ENCODE measurements at places on chromosomes 1 and 21.

DNA sequence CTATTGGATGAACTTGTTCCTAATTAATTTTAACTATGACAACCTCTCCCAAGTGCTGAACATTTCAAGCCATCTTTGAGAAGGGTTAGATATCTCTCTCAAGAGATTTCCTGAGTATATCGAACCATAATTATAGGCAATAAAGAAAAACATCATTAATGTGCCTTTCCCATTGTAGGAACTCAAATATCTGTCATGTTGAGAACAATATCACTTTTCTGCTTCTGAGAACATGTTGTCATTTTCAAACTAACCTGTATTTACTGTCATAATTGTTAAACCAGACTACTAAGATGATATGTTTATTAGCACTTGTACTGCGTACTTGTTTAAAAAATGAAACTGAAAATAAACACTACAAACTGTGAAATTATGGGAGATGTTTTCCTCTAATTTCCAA is 4.3 kb downstream of the EPS15 start:
- no peak for DNase-seq

DNA sequence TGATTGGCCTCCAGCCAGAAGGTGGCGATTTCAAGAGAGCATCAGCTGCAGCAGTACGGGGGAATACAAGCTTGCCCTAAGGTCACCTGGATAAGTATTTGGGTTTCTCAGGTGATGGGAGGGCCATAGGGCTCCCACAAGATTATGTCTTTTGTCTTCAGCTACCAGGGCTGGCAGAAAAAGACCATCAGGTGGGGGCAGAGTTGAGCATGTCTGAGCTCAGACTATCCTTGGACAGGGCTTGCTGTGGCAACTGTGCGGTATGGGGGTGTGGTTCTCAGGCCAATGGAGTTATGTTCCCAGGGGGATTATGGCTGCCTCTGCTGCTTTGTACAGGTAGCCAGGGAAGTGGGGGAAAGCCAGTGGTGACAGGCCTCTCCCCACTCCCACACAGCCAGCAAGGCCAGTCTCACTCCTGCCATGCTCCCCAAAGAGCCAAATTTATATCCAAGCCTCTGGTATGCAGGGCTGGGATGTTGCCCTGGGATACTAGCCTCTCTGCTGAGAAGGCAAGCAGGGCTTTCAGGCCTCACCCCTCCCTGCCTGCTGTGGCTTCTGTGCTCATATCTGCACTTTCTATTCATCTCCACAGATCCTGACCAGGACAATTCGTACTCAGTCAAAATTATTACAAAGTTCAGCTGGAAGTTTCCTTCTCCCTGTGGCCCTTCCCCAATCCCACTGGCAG is 26.6 kb upstream of the CD84 start:
- DNase-seq: no peak

GRCh38 chr1:172488393-172488792 is 44.5 kb upstream of the PIGC start:
- DNase-seq: no peak

DNA sequence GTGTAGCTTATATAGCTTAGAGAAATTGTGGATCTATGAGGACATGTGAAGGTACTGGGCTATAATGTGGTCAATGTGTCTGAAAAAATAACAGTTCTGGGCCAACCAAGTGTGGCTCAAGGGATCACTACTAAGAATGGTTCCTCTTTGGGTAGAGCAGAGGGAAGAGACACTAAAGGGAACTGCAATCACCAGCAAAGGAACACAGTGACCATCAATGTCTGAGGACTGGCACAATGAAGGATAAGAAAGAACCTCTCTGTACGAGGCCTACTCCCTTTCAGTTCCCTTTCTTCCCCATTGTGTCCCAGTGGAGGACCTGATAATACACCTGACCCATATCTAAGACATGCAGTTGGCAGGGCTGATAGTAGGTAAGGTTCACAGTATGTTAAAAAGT is 89.9 kb upstream of the JAK1 start:
- no peak for DNase-seq

GRCh38 chr1:3453891-3454810 is at the start of gene ARHGEF16:
ARHGEF16 (plus strand) TSS chr1:3454665; CDS start chr1:3463085, 8,420 bp downstream.
- no peak for DNase-seq

DNA sequence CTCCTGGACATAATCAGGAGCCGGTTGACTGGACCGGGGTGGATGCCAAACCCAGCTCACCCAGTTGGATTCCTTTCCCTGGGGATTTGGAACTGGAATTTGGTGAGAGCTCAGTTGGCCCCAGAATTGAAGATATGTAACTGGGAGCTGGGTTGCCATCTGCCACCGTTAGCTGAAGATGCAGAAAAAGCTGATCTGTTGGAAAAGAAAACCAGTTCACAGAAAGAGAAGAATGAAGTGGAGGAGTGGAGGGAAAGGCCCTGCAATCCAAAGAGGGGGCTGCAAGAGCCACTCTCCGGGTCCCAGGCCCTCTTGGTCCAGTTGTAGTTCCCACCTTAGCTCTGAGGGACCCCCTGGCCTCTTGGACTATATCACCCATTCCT is 16.0 kb downstream of the TEX35 start:
- no peak for DNase-seq

DNA sequence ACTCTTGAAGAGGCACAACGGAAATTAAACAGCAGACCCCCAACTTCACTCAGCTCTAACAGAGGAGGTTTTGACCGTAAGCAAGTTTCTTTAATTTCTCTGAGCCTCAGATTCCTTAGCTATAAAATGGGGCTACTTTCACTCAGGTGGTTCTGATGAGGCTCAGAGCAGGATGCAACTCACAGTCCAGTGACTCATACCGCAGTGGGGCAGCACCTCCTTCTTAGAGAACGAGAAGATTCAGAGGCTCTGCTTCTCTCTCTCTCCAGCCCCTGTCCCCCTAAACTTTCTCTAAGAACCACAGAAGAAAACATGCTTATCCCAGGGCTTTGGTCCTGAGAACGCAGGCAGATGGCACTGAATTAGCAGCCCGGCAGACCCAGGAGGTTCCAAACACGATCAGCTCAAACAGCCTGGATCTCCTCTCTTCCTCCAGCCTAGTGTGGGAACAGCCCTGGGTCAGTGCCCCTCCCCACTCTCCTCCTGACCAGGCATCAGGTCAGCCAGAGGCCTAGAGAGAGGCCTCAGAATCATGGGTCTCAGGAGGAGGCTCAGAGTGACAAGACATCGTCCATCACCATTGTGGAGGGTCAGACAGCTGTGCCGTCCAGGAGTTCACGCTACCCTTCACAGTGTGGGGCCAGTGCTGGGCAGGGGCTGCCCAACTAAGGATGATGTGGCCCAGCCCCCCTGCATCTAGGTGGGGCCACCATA is 433.0 kb downstream of the PTPRU start:
- no peak for DNase-seq

DNA sequence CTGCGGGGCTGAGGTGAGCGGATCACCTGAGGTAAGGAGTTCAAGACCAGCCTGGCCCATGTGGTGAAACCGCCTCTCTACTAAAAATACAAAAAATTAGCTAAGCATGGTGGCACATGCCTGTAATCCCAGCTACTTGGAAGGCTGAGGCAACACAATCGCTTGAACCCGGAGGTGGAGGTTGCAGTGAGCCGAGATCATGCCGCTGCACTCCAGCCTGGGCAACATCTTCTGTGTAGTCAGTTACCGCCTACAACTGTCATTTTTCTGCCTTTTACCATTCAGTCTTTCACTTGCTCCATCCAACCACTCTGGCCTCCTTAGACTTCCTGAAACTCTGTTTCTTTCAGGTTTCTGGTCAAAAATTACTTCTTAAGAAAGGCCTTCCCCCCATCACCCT is 2.2 kb downstream of the MYCBP start:
- no peak for DNase-seq

DNA sequence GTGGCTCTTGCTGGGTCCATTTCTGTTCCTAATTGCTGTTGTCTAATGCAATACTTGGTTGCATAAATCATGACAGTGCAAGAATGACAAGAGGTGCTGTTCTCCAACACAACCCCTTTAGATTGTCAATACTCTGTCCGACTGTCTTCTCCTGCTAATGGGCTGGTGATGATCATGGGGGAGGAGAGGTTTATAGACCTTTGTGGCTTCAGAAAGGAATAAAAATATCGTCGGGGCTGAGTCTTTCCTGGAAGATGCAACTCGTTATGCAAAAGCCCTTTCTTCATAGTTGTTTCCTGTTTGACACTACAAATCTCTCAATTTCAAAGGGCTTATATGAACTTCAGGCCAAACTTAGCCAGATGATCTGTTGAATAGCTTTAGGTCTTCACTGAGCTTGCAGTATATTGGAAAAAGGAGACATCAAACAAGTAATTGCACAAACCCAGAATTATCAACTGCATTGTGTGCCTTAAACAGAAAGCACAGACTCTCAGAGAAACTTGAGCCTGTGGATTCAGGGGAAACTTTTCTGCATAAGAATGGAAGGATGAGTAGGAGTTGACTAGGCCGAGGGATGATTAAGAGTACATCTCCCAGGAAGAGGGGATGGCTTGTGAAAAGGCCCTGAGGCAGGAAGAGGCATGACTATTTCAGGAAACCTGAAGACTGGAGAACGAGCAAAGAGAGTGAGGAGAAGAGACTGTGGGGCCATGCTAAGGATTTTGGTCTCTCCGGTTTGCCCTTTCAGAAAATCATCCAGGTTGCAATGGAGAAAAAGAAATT is 107.6 kb downstream of the TSEN15 start:
- no peak for DNase-seq

DNA sequence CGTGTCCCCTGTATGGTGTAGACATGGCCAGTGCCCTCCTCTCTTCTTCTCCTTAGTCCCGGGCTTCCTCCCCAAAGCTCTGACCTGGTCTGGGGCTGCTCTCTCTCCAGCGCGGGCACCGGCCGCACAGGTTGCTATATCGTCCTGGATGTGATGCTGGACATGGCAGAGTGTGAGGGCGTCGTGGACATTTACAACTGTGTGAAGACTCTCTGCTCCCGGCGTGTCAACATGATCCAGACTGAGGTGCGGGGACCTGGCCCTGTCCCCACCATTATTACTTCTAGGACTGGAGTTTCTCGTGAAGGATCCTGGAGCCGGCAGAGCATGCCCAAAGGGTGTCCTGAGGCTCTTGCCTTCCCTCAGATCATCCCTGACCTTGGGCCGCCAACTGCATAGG is 78.9 kb downstream of the PTPRU start:
- DNase-seq: no peak

- no peak for DNase-seq
These were observed 7.9 kb downstream of the CRABP2 start for GRCh38 chr1:156697481-156697880.

GRCh38 chr1:6918186-6918924 is 133.1 kb downstream of the CAMTA1 start:
- DNase-seq: no peak

DNA sequence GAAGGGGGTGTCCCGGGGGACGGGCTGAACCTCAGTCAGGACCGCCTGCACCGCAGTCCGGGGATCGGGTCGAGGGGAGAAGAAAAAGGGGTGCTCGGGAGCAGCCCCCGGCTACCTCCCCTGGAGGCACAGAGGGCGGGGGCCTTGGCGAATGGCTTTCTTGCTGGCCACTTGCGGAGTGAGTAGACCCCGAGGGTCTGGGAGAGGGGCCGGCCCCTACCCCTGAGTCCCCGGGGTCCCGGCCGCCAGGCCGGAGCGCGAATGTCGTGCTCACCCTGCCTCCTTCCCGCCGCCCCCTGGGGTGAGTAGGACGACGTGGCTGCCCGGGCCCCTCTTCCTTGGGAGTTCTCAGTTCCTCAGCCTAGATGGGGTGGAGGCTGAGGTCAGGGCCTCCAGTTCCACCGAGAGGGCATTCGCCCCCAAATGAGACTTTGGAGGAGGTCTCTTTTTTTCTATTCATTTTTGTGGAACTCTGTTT is 113.0 kb downstream of the OSBPL9 start:
- DNase-seq: no peak

GRCh38 chr1:119071321-119071720 is 69.1 kb downstream of the WARS2 start:
- DNase-seq: no peak

GRCh38 chr1:23978805-23979204 is 1.3 kb downstream of the SRSF10 start:
- no peak for DNase-seq

DNA sequence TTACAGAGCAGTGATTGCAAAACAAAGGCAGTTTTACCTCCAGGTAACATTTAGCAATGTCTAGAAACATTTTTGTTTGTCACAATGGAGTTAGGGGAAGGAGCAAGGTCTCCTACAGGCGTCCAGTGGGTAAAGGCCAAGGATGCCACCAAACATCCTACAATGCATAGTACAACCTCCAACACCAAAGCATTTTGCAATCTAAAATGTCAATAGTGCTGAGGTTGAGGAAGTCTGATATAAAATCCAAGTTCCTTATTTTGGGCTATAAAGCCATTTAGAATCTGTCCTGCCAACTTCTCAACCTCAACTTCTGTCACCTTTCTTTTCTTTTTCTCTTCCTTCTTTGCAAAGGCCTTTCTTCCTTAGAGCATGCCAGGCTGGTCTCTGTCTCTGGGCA is 111.2 kb downstream of the FASLG start:
- DNase-seq: no peak

GRCh38 chr1:29754573-29755375 is 518.5 kb downstream of the PTPRU start:
- no peak for DNase-seq

GRCh38 chr1:125118147-125118993 is 3933.6 kb downstream of the SRGAP2C start:
- no peak for DNase-seq

GRCh38 chr1:6152181-6152580 is 27.9 kb downstream of the CHD5 start:
- no peak for DNase-seq

DNA sequence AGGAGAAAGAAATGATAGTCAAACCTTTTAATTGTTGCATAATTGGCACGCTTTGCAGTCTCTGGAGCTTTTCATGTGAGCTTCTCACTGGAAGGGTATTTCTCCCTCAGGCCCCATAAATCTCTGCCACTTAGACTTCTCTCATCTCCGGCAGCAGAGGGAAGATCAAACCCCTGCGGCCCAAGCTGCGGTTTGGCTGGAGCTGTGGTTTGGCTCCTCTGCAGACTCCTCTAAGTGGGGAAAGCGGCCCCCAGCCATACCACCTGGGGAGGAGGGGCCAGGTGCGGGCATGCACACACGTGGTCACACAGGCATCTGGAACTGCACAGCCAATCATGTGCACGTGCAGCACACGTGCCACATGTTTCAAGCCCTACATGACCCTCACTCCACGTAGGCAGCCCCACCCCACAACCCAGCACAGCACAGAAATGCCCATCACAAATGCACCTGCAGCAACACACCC is 58.3 kb downstream of the UBE2T start:
- no peak for DNase-seq

- DNase-seq: no peak
These were observed 9.9 kb downstream of the PODN start for GRCh38 chr1:53071915-53072314.

Measured in brain pericyte (primary cell).